ENCODE measurements at places on chromosomes 12 and 14.

DNA sequence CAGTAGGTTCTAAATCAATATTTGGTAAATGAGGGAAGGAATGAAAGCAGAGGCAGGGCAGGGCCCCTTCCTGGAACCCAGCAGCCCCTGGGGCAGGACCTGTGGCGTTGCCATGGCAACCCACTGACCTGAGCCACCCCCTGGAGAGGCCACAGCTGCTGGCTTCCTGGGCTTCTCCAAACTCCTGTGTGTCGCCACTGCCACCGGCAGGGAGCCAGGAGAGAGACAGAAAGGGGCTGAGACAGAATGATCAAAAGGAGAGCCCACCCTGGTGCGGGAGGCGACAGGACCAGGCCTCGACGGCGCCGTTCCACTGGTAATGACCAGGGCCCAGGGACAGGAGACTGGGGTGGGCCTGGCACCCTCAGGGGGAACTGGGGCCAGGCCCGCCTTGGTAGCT is 18.2 kb downstream of the RFX4 start:
- peak; percentile 60 for DNase-seq

DNA sequence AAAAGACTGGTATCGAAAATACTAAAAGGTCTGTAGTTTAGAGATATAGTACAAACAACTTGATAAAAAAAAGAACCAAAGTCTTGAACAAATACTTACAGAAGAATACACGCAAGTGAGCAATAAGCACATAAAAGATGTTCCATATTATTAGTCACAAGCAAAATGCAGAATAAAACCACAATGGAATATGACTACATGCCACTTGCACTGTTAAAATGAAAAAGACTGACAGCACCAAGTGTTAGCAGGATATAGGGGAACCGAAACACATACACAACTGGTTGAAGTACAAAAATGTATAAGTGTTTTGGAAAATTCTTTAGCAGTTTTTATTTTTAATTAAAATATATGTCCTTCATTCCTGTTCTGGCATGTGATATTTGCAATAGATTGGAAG is 3.6 kb downstream of the CLEC2A start:
- no peak for DNase-seq

DNA sequence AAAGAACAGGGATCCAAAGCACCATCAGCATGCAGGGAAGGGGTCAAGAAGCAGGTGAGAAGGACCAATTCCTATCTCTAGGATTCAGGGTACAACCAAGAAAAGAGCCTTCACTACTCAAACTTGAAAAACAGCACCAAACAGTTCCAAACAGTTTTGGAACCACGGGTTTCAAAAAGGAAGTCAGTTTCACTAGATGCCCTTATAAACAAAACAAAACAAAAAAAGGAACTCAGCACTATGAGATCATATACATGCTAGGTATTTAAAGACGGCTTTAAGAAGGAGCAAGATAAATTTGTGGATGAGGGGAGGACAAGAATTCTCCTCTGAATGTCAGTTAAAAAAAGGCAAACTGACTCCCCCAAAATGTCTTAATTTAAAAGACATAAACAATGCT is 6.0 kb downstream of the INSM2 start:
- DNase-seq, result no peak

- no peak for DNase-seq
Observed at GRCh38 chr12:102973583-102973982, 16.1 kb downstream of the ASCL1 start.

DNA sequence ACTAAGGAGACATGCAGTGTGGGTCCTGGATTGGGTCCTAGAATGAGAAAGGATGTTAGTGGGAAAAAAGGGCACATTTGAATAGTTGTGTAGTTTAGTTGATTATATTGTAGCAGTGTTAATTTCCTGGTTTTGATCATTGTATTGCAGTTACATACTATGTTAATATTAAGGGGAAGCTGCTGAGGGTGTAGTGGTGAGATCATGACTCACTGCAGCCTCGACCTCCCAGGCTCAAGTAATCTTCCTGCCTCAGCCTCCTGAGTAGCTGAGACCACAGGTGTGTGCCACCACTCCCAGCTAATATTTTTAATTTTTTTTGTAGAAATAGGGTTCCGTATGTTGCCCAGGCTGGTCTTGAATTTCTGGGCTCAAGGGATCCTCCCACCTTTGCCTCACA is 21.7 kb downstream of the BORCS5 start:
- no peak for DNase-seq

- no peak for DNase-seq
Observed at GRCh38 chr12:88951860-88952561, 371.7 kb upstream of the KITLG start.

DNA sequence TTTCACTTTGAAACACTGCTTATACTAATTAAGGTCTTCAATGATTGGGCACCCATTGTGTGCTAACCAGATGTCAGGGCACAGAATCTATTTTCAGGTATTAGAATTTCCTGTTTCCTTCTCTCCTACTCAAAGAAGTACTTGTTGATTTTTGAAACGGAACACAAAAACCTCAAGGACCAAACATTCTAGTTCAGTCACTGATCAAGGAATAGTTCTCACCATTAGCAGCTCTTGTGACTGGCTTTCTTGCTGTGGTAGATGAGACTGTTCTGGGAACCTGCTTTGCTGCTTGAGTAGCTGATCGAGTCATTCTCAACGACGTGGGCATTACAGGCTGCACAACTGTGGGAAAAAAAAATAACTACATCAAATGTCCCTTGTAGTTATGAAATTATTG is 11.0 kb downstream of the DLGAP5 start:
- DNase-seq, result no peak

DNA sequence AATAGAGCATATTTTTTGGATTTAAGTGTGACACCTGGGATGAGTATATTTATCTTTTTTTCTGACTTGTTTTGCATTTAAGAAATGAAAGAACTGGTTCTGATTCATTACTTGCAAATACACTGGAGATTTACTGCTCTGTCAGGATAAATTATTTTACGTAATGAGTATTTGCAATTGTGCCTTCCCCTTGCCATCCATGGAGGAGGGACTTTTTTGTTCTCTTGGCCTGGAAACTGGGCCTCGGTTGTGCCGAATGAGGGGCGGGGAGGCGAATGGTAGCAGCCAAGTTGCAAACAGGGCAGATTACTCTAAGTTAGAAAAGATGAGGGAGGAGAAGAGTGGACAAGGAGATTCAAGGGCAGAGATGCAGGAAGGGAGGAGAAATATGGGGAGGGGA is 308.7 kb downstream of the ATP23 start:
- no peak for DNase-seq

DNA sequence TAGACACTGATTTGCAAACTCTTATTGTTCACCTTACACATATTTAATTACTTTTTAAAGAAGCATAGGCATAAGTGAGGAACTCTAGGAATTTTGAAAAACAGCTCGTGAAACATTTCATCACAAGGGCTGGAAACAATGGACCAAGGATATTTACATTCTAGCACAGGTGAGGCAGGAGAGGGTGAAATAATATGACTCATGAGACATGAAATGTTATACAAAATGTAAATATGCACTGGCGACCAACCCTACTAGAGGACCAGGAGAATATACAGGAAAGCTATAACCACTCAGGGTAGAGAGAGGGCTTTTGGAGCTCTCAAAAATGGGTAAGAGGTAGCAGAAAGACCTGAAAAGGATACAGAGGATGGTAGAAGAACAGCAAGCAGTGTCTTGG is 115.3 kb downstream of the PTGER2 start:
- no peak for DNase-seq

- DNase-seq, result no peak
Observed at GRCh38 chr14:95471016-95471415, 45.4 kb downstream of the SYNE3 start.

DNA sequence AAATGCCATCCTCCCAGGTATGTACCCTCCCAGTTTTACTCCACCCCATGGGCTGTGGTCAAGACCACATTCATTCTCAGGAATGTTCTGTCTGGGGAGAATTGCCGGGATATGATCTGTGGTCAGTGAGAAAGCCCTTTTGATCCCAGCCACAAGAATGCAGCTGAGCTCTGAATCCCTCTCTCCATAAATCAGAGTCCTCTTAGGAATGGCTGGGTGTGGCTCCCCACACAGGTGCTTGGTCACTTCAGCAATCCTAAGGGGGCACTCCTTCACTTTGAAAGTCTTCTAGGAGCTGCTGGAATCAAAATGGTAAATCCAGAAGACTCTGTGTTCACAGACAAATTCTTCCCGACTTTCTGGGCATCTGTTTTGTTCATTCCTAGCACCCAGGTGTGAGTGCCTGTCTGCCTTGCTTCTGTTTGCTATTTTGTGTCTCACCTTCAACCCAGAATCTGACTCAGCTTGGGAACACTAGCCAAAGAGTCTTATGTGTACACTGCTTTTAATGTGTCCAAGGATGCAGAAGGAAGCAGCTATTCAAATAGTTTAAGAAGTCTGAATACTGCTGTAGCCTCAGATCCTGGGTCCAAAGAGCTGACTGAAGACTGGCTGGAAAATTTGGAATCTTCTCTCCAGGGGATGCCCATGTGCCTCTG is 144.6 kb upstream of the CDKN3 start:
- no peak for DNase-seq

DNA sequence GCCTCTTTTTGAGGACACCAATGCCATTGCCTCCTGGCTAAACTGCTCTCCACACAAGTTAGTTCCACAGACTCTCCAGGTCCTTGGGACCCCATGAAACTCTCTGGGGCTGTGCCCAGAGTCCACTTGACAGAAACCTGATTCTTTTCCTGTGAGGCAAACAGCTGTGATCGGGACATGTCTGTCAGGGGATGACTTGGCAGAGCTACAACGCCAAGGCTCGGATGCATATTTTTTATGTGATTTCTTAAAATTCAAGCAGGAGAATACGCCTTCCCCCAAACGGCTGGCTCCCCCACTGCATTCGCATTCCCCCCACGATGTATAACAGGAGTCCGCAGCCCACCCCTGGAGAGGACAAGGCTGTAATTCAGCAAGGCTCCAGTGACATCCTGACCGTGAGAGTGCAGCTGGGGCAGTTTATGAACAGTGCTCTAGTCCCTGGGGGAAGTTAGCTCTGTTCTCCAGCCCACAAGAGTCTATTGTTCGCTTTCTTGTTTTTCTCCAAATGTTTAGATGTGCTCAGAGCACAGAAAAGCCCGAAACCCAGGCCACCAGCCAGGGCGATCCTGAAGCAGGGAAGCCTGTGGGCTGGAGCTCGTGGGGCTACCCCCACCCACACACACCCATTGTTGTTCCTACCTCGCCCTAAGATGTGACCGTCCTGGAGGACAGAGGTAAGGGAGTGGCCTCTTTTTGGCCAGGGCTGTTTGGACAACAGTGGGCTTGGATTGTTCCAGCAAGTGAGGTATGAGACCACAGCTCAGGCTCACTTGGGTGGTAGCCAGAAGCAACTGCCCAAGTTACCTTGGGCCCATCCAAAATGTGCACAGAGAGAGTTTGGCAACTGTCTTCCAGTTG is 159.5 kb downstream of the ZFP36L1 start:
- DNase-seq, result no peak

DNA sequence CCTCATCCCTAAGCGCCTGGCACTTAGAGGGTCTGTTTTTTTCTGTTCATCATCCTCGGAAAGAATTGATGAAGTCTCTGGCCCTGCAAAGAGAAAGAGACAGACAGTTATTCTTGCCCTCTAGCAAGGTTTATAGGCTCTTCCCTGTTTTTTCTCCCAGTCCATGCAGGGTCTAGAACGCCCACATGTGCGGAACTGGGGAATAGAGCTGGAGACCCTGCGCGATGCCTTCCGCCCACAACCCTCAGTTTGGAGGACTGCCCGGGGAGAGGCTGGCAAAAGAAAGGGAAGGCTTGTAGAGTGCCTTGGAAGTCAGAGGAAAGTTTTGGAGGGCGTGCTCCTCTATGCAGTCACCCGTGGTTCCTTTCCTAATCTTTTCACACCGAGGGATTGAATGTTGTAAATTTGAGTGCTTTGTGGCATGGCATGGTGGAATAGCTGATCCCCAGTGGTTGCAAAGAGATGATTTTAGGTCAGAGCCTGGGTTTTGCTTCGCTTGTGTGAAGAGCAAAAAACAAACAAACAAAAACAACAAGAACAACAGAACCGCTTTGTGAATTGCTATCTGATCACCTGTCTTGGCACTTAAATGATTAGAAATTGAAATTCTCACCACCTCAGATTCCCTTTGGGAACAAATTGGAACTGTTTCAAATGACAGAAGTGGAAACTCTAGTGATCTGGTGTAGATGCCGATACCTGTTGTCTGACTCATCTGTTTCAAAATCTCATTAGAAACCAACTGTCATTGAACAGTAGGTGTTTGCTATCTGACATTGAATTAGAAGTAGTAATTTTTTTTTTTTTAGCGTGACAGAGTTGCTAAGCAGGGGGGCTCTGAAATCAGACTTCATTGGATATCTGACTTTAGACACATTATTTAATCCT is 947 bp downstream of the GAS2L3 start:
- DNase-seq, result no peak

DNA sequence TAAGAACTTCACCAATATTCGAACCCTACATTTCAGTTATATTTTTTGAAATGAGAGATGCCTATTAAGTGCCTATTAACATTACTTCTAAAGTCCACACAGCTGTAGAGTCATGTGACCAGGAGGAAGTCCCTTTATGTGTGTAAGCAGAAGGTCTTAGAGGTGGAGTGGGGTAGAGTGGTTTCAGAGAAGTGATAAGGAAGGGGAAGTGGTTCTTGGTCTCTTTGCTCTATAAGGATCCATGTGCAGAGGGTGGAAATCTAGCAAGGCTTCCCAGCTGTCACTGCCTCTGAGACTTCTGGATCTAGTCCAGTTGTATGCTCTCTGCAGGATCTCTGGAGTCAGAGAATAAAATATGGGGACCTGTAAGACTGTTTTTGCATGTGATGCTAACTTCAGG is 673.9 kb downstream of the FLRT2 start:
- DNase-seq, result no peak

DNA sequence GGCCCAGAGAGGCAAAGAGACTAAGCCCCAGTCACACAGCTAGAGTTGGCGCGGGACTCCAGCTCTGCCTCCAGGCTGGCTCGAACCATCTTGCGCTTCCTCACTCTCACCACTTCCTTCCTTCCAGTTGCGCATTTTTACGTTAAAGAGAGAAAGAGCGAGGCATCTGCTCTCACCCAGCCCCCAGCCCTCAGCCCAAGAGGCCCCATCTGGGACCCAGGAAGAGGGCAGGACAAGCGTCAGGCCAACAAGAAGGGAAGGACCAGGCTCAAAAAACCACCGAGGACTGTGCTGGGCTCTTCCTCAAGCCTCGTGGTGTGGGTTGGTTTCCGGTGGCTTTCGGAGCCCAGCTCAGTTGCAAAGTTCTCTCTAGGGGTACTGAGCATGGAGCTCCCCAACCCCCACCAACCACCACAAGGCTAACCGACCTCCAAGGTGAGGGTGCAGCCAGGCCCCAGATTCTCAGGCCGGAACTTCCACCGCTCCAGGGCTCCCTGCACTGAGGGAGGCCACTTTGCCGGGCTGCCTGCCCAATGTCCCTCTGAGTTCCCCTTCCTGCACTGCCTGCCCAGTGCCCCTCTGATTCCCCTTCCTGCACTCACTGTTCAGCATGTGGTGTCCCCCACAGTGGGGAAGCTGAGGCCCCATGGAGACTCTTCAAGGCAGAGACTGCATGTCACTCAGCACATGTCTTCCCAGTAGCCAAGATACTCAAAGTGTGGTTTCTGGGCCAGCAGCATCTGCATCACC is 35.9 kb downstream of the TESC start:
- DNase-seq, result no peak

GRCh38 chr14:91241863-91242262 is 2.6 kb downstream of the GPR68 start:
- DNase-seq, result no peak

GRCh38 chr12:50764286-50765094 is 589 bp downstream of the ATF1 start:
- peak; percentile 91 for DNase-seq

- DNase-seq, result no peak
Observed at GRCh38 chr14:81176241-81176640, 44.5 kb downstream of the GTF2A1 start.

GRCh38 chr12:53564278-53564677 is 57.0 kb upstream of the NPFF start:
- DNase-seq, result no peak

GRCh38 chr12:34347367-34347766 is 325.1 kb downstream of the ALG10 start:
- no peak for DNase-seq
